ENCODE measurements at places on chromosomes 7 and 10.

DNA sequence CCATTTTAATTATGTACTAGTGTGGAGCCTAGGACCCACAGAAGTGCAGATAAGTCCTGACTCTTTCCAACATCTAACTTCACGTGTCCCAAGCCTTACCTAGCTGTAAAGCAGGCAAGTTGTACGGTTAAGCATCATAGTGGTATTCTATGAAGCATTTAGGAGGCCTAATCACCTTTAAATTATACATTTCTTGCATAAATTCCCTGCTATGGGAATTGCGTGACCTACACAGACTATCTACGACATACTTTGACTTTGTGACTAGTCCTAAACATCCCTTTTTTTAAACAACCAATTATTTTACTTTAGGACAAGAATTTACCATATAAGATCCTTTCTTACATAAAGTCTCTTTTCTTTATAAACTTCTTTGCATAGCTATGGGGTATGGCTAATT, 37.7 kb upstream of the LRGUK start:
- DNase-seq: no peak

DNA sequence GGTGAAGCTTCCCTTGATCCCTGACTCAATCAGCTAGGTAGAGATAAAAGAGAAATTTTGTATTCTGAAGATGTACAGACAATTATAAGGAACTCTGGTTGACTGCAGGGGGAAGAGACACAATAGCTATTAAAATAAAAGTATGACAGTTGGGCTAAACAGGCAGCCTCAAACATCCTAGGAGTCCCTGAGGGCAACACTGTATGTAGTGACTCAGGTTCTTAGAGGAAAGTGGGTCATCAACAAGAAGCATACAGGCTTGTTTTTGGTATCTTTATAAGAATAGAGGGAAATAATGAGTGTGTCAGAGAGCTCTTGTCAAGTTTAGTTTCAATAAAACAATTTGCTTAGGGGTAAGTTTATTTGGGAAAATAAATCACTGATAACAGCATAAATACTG, 150.3 kb downstream of the AUTS2 start:
- DNase-seq: no peak

- DNase-seq: no peak
Measured at GRCh38 chr10:133158756-133159610, 1.0 kb upstream of the KNDC1 start.

DNA sequence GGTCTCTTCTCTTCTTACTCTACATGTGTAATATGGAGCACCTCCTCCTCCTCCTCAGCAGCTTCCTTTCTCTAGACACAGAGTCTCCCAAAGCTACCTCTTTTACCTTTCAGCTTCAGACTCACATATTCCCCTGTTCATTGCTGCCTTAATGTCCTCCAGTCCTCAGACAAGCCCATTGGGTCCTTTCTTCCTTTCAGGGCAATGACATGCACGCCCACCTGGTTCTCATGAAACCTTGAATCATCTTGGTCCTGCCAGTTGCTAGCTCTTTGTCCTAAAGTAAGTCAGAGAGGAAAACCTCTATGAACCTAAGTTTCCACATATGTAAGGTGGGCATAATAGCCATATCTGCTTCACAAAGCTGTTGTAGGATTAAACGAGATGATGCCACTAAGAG, 227.0 kb downstream of the RPS24 start:
- no peak for DNase-seq

DNA sequence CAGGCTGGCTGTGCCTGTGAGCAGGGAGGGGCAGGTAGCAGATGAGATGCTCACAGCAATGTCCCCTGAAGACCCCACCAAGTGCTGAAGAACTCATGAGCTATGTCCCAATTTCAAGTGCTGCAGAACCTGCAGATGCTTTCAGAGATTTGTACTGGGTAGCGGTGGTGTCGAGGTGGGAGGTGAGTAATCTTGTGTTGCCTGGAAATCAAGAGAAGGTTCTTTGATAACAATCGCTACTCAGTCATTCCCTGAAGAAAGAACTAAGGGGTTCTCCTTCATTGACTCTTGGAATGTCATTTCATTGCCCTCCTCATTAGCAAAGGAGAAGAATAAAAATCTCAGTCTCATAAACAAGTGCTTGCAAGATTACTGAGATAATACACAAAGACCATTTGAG, 246.4 kb downstream of the EMX2 start:
- DNase-seq: no peak

GRCh38 chr10:127734753-127735152, 2.2 kb upstream of the FOXI2 start:
- DNase-seq: no peak

GRCh38 chr7:7595451-7595850, 28.8 kb downstream of the MIOS start:
- DNase-seq: no peak

- peak; percentile 41 for DNase-seq
Measured at GRCh38 chr7:39979406-39980073, 29.5 kb downstream of the CDK13 start.

DNA sequence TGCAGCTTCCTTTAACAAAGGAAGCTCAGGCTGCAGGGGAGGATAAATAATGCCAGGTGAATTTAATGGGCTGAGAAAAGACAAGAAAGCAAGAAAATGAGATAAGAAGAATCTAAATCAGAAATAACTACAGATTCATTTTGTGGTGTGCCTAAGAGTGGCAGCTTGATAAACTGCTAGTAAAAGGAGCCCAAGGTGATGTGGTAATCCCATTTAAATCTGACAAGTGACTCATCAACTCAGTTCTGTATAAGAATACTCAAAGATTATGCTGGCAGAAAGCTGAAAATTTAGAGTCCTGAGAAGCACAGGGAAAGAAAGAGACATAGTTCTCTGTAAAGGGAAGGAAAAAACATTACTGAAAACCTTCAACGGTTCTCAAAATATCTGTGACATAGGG, 109.4 kb upstream of the PDE1C start:
- DNase-seq: no peak

DNA sequence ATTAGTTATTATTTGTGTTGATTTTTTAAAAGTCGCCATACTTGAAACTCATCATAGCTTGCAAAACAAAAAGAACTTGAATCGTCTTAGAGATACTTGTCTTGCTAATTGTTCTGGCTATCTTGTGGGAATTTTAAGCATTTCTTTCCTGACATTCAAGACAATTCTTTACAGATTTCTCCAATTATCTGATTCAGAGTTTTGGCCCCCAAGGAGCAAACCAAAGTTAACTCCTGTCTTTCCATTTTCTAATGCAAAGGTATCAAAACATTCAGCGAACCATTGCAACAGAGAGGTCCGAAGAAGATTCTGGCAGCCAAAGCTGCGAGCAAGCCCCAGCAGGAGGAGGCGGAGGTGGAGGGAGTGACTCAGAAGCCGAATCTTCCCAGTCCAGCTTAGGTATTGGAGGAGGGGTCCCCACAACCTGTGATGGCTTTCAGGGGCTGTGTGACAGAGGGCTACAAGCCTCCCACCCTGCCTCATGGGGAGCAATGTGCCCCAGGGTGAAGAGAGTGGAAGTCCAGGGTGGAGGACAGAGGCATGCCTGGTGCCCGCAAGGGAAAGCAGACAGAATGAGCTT, 119.4 kb upstream of the STK17A start:
- DNase-seq: no peak

- DNase-seq: no peak
Measured at GRCh38 chr7:38840736-38841460, 68.1 kb downstream of the VPS41 start.

DNA sequence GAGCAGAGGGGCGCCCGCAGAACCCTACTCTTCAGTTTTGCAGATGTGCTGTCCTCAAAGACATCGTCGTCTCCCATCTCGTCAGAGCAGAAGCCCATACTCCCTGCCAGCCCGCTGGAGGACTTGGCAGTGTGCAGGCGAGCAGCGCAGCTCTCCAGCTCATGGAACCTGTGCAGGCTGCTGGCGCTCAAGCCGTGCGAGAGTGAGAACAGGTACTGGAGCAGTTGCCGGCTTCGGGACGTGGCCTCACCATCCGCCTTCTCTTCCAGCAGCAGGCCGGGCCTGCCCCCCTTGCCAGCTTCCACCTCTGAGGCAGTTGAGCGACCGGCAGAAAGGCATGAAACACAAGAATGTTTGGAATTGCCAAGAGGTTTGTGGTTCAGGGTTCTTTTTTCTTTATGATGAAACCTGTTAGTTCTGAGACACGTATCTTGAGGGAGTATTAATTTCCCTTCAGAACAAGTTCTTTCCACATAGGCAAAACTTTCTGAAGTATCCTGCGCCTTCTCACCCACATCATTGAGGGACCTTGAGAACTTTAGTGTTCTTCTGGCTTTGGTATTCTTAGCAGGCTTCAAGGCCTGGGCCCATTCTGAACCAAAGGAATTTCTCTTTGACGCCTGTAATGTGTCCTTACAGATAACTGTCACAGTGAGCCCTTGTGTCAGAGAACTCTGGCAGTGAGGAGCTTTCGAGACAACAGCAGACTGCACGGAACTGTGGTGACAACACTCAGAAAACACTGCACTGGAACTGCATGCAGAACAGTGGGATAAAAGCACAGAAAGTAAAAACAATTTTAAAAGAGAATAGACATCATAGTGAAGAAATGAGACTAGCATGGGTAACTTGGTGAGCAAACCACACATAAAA, 89.5 kb downstream of the ALOX5 start:
- DNase-seq: no peak

DNA sequence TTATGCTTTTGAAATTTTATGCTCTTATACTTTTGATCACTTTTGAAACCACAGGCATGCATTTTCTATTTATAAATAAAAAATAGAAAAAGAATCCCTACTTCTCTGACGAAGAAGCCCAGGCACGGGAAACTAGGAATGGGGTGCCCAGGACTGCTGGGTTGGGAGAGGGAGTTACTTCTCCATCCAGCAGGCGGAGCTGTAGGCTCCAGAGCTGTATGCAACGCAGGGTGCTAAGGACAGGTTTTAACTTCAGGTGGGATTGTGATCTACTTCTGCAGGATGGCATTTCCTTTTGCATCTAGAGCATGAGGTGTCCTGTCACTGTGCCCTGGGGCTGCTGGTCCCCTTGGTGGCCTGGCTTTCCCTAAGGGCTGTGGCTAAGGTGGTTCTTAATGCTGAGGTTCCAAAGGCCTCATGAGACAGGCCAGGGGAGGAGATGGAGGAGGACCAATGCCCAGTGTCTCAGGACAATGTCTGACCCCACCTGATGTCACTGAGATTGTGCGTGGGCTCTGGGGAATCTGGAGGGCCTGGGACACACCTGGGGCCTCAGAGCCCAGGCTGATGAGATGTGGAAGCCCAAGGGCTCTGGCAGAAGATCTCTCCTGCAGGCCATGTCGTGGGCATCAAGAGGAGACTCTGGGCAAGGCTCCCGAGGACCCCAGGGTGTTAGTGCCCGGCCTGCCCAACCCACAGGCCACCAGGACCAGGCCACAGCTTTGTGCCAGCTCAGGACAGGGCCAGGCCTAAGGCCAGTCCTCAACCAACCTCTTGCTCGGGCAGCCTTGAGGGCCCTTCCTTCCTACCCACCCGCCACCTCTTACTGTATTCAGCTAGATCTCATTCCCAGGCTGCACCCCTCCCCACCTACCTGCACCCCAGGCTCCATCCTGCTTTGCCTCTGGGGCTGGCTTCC, 507 bp downstream of the CCDC201 start:
- no peak for DNase-seq

- no peak for DNase-seq
Measured at GRCh38 chr7:37230221-37230620, 218.4 kb downstream of the ELMO1 start.

- no peak for DNase-seq
Measured at GRCh38 chr10:127283017-127283416, 86.6 kb upstream of the INSYN2A start.

DNA sequence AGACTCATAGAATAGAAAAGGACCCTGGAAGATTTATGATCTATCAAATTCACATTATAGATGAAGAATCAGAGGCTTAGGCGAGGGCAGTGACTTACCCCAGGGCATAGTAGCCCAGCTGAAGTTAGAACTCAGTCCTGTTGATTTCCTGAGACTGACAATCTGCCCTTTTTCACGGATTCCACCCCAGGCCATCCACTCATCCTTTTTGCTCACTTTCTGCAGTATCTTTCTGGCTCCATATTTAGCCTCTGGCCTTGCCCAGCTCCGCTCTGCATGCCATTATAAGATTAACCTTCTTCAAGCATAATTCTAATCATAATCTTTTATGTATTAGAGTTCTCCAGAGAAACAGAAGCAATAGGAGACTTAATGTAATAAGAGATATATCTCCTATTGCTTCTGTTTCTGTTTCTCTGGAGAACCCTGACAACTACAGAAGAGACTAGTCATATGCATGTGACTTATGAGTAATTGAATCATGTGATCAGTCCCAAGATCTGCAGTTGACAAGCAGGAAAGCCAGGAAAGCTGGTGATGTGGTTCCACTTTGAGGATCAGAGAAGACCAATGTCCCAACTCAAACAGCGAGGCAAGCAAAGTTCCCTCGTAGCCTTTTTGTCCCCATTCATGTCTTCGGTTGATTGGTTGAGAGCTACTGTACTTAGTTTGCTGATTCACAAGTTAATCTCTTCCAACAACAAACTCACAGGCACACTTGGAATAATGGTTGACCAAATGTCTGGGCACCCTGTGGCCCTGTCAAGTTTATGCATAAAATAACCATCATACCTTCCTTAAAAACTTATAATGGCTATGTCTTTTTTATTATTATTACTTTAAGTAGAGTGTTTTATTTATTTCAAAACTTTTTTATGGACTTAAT, 412.1 kb downstream of the SUGCT start:
- DNase-seq: no peak

- no peak for DNase-seq
Measured at GRCh38 chr7:66185680-66186187, 19.4 kb upstream of the TPST1 start.

GRCh38 chr7:143257501-143257900, 5.7 kb upstream of the GSTK1 start:
- no peak for DNase-seq

DNA sequence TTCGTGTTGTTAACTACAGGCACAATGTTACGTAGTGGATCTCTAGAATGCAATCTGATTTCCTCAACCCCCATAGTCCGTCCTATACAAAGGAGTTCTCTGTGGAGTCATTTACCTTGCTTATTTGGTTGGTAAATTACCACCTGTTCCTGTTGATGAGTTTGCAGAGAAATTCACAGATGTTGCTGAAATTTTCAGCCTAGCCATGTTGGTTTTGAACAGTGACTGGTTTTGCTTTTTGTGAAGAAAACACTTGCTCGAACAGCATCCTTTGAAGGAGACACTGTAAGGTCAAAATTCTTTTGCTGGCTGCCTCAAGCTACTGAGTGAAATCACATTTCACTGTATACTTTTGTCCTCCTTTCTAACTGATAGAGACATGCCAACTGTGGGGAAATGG, 15.4 kb upstream of the PRKCQ start:
- peak; percentile 23 for DNase-seq

- no peak for DNase-seq
Measured at GRCh38 chr10:8921568-8921967, 867.1 kb downstream of the GATA3 start.

DNA sequence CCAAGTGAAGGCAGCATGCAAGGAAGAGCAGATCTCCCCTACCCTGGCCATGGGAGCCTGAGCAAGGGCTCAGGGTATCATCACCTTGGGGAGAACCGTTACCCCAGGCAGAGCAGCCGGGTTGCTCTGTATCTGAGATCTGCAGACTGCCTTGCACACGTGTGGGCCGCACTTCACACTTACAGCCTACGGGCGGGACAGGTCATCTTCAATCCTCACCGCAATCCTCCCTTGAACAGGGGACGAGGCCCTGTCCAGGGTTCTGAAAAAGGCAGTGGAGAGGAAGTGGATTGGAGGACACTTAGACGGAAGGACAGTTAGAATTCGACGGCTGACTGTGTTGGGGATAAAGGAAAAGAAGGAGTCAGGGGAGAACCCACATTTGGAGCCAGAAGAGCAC, 51.4 kb downstream of the NPS start:
- DNase-seq: no peak

GRCh38 chr7:41130561-41131236, 572.2 kb downstream of the INHBA start:
- no peak for DNase-seq

All from CD4-positive, alpha-beta T cell treated with Interleukin-17A for 4 hours (primary cell).